ENCODE measurements at places on chromosomes 4 and X.

DNA sequence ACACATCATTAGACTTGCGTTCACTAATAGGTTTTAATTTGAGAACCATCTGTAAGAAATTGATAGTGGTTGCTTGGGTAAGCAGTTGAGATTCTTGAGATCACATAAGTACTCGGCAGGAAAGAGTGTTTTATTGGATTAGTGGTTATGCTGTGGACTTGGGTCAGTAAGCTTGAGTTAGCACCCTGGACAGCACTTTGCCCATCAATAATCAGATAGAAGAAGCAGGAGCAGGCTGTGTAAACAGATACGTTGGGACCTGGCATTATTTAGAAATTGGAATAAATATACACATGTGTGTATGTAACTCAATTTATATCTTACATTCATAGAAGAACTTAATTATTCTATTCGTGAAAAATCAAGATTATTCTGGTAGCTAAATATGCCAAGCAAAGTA is 357.5 kb upstream of the SMIM31 start:
- no peak for DNase-seq

- no peak for DNase-seq
Measured at GRCh38 chrX:130321550-130321949, 18.2 kb upstream of the SLC25A14 start.

- DNase-seq, result no peak
Measured at GRCh38 chrX:13082206-13083065, 38.0 kb upstream of the FAM9C start.

DNA sequence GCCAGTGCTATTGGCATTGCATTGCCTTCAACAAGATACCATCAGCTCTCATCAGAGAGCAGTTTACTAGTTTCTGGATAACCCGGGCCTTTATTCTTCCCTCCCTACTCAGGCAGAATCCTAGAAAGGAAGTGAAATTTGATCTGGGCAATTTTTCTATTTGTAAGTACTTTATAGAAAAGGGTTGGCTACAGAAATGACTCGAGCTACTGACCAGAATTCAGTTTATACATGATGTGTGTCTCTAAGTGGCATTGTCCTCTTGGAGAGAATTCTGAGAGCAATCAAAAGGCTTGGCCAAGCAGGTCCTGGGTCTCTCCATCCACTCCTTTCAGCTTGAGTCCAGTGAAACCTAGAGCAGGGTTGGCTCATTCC is 192.7 kb upstream of the LEF1 start:
- no peak for DNase-seq

DNA sequence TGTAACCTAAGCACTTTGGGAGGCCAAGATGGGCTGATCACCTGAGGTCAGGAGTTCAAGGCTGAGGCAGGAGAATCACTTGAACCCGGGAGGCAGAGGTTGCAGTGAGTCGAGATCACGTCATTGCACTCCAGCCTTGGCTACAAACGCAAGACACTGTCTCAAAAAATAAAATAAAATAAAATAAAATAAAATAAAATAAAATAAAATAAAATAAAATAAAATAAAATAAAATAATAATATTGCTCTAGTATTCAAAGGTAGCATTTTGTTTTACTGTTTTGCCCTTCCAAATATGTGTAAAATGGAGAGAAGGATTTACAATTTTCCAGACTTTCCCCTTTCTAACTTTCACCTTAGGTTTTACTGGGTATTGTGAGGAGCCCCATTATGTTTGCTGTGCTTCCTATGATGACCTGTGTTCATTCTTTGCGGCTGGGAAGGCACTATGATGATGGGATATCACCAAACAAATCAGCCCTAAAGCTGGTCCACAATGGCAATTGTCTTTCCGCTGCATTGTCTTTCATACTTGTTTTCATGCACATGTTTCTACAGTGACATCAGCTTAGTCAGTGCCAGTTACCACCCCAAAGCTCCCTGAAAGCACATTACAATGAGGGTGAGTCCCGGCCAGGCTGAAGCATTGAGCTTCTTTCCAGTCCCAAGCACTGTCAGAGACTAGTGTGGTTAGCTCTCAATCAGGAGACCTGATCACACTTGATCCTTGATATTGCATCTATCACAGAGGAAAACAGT is 50.8 kb downstream of the DTHD1 start:
- DNase-seq, result no peak

DNA sequence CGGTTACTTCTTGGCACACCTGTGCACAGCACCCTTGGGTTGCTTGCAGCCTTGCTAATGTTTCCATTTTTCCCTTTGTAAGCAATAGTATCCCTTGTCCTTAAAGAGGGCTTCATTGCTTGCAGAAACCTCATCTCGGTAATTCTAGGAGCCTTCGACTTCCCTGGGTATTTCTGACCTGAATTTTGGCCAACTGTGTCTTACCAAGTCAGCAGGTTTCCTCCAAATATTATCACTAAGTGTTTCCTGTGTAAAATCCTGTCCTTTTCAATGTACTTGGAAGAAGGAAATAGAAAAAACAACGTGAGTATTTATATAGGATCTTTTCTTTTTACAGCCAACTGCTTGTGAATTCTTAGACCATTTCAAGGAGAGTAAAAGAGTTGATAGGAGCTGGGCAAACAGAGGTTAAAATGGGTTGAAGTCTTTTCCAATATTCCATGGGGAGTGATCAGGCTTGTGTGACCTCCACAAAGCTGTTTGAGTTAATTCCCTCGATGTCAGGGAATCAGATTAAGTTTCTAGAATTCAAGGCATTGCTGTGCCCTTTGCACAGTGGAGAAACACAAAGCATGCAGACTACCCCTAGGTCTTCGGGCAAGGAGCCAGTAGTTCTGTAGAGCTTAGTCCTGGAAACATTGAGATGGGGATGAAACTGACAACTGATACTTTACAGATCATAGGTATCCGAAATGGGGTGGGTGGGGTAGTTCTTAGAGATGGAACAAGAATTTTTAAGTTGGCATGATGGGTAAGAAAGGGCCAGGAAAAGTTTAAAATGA is 209.9 kb downstream of the CPE start:
- no peak for DNase-seq

- DNase-seq, result no peak
Measured at GRCh38 chr4:5079581-5079980, 28.3 kb downstream of the STK32B start.

DNA sequence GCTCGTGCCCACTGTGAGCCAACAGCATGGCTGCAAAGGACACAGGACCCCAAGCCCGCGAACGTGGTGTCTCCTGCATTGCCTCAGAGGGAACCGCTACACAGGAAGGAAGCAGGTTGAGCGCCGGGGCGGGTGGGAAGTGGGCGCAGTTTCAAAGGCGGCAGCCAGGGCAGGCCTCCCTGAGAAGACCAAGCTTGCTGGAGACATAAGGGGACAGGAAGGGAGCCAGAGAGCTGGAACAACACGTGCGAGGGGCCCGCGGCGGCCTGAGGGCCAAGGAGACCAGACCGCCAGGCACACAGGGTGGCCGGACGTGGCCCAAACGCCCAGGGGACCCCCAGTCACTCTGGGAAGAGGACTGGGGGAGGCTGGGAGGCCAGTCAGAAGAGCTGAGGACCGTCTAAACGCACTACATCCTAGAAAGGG is 32.0 kb downstream of the CTBP1 start:
- DNase-seq, result no peak

GRCh38 chrX:123917069-123917468 is 44.4 kb upstream of the STAG2 start:
- no peak for DNase-seq

DNA sequence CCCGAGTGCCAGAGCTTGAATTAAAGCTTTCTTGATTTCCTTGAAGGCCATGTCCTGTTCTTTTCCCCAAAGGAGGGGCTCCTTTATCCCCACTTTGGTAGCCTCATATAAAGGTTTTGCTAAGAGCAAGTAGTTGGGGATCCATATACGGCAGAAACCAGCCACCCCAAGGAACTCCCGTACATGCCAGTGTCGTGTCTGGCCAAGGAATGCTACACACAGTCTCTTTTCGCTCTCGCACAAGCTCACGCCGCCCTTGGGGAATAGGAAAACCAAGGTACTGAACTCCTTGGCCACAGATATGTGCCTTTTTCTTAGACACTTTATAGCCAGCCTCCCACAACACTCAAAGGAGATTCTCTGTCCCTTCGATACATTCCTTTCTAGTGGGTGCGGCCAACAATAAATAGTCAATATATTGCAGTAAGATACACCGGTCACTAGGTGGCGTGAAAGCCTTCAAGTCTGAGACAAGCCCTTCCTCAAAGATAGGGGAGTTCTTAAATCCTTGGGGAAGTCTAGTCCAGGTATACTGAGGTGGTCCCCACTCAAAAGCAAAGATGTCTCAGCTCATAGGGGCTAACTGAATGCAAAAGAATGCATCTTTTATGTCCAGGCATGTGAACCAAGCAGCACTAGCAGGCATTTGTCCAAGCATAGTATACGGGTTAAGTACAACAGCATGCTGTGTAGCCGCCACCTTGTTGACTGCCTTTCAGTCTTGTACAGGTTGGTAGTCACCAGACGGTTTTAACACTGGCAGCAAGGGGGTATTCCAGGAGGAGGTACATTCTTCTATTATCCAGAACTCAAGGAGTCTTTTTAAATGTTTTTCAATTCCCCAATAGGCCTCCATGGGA is 57.8 kb upstream of the XAGE1B start:
- DNase-seq, result no peak

DNA sequence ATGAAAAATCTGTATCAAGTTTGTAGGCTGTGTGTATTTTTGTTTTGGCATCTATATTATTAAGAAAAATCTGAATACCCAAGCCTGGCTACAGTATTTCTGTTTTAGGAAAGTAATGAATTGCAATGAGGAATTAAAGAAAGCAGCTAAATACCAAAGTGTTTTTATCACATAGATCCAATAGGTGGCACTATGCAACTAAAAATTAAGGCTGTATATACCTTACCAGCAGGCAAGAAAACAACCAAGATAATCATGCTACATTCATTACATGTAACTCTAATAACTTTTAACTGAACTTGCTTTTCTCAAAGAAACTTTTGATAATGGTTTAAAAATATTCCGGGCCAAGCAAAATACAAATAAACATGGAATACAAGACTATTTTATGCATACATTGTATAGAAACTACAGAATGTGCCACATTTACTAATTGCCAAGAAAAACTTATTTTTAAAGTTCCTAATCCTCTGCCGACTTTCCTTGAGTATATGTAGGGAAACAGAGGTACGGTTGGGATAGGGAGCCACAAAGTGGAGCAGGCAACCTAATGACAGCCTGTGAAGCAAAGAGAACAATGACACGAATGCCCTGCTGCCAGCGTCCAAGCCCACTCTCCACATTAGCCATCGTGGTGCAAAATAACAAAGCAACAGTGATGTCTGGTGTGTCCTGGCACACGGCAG is 63.7 kb downstream of the SEC24D start:
- DNase-seq, result no peak

DNA sequence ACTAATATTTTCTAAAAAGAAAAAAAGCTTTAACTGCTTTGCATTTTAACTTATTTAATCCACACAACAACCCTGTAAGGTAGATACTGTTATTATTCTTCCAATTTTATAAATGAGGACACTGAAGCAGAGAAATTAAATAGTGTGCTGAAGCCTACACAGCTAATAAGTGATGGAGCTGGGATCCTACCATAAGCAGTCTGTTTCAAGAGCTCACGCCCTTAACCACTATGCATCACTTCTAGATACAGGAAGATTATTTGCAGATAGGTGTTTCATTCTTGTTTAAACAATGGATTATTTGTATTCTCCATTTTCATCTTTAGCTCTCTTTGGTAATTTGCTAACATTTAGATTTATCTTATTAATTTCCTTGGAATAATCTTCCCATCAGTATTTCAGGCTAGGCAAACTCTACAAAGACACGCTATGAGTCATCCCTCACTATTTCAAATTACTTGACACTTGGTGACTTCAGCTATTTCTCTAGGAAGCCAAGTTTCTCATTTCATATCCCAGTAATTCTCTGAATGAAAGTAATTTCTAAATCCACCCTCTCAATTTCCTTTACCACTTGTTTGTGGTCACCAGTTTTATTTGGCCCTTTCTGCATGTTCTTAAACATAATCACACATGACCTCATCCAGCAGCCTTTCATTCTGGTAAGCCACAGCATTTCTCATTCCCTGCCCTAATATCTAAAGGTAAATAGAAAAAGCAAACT is 67.3 kb downstream of the ASB9 start:
- no peak for DNase-seq

DNA sequence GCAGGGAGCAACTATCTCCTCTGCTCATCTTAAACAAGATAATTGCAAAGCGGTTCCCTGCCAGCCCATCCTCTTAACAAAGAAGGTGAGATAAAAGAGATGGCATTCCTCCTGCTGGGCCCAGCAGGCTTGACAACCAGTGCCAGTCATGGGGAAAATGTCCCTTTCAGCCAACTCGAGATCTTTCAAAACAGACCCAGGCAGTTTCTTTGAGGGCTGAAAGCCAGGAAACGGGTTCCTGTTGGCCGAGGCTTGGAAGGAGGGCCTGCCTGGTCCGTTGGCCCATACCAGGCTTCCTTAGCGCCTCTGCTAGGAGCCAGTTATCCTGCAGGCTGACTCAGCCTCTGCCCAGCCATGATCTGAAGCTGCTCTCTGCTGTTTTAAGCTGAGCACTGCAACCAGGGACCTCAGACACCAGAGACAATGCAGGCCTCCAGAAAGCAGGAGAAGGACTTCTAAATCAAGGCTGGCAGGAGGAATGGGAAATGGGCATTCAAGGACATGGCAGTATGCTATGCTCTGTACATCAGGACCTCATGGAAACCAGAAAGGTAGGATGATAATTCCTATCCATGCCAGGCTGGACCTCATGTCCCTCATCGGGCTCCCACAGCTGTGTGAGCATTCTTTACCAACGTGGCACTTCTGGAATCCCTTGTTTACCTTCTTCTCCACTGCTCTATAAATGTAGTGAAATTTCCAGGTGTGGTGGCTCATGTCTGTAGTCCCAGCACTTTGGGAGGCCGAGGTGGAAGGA is 42.4 kb upstream of the SLC2A9 start:
- no peak for DNase-seq

DNA sequence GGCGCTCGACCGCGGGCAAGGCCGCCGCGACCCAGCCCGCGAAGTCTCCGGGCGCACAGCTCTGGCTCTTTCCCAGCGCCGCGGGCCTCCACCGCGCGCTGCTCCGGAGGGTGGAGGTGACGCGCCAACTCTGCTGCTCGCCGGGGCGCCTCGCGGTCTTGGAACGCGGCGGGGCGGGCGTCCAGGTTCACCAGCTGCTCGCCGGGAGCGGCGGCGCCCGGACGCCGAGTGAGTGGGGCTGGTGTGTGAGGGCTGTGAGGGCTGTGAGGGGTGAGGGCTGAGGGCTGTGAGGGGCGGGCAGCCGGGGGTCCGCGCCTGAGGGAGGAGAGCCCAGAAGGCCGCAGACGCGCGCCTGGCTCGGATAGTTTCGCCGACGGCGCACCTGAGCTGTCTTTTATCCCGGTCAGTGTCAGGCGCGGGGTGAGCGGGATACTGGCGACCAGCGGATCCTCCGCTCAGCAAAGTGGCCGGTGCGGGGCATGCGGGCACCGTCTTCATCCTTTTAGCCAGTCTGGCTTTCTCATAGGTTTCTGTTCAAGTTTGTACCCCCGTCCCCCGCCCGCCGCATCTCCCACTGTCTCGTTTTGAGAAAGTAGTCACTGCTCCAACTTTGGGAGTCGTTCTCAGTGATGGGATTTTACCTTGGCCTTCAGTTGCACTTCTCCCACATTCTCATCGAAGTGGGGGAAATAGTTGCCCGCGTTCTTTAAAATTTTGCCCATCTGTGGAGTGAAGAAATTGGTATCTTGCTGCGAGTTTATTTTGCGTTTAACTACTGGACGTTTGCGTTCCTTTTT is 586 bp downstream of the HERC5 start:
- DNase-seq, result peak; percentile 13
